ENCODE measurements at places on chromosomes 5 and 9.

DNA sequence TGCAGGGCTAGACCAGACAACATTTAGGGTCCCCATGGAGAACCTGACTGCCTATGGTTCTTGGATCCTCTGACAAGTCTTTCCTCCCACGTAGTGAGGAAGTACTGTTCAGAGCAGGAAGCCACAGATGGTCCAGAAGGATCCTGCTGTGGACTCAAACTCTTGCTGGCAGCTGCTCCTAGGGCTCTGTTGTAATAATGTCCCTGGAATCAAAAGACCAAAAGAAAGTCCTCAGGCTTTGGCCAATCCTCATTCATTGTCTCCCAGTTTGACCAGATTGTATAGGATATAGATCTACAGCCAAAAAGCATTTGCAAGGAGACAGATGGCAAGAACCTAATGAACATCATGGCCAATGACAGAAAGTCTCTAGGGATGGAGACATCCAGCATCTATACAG, 53.9 kb downstream of the SEMA6A start:
- DNase-seq, result no peak

GRCh38 chr9:130989391-130989790, 19.6 kb upstream of the LAMC3 start:
- DNase-seq, result no peak

DNA sequence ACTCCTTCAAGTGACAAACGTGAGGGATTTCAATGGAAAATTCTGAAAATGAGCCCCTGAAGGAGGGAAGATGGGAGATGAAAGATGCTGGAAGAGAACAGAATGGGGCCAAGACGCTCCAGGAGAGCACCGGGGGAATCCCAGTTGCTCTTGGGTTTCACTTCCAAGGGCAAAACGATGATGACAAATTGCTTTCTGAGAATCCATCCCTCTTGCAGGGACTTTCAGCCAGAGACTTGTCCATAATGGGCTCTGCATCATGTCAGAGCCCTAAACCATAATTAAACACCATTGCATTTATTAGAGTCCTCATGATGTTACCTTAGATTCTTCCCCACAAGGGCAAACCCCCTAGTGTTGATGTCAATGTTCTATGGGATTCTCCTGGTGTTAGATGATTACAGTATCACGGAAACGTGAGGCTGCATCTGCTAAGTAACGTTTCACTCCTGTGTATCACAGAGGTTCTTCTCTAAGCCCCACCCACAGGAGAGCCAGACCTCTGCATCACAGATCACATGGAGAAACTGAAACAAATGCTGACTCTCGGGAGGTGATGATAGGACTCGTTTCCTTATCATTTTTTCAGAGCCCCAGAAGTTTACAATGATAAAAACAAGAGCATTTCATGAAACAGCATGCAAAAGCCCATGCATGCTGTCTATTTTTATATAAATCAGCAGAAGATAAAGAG, 114.4 kb downstream of the TENT4A start:
- no peak for DNase-seq

GRCh38 chr9:36018891-36019720, 17.6 kb upstream of the RECK start:
- DNase-seq, result peak; percentile 15
